ENCODE measurements at places on chromosomes 5 and 9. TPM values are rescaled to one million over a fixed set of nuclear protein-coding genes. Genes with fewer than 3 reads are reported as not detected.
A peak's percentile ranks its signal among the peaks of the same experiment; 100 is the strongest.

DNA sequence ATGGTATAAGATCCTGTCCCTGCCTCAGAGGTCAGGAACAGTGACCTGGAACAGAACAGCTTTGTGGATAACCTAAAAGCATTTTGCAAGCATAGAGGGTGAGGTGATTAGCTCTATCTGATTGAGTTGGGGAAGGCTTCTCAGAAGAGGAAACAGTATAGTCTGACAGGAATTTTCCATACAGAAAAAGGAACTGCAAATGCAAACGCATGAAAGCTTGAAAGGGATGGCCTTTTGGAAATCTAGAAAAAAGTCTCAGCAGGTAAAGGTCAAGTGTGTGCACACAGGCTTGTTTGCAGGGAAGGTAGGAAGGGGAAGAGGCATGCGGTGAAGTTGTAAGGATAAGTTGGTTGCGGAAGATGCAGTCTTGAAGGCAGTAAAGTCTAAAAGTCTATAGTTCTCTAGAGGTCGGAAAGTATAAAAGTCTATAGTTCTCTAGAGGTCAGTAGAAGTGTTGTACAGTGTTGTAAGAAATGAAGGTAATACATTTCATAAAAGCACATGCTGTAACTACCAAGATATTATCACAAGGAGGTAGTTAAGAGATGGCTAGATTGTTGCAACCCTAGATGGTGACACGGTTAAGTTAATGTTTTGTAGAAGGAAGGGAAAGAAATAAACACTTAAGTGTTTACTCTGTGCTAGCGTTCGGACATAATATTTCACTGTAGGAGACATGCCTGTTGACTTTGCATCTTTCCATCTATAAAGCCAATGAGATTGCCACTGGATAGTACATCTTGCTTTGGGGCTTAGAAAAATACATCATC lies 16.7 kb upstream of the HSPB3 start:
- ATAC-seq: no peak

GRCh38 chr5:54886866-54887265 lies 98.5 kb downstream of the ESM1 start:
- ATAC-seq: no peak

GRCh38 chr5:158910782-158911692 lies 188.7 kb downstream of the EBF1 start:
- ATAC-seq: no peak

GRCh38 chr5:113043491-113043931 lies 66.9 kb downstream of the DCP2 start:
- ATAC-seq: no peak

Gene RNF208
- 11.2 TPM for total RNA-seq

DNA sequence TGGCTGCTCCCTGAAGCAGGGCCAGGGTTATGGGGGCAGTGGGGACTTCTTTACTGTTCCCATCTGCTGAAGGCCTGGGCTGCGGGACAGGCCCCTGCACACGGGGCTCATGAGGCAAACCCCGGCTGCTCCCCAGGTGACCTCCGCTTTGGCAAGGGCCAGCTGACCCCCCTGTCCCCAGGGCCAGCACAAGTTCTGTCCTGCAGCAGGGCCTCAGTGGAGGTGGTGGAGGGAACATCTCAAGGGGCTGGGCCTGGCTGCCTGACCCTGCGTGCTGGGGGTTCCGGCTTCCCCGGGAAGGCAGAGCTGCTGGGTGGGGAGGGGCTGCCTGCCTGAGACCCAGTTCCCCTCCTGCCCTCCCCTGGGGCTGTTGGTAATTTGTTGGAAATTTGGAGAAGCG lies 67.4 kb upstream of the RNU6ATAC start:
- ATAC-seq: no peak

DNA sequence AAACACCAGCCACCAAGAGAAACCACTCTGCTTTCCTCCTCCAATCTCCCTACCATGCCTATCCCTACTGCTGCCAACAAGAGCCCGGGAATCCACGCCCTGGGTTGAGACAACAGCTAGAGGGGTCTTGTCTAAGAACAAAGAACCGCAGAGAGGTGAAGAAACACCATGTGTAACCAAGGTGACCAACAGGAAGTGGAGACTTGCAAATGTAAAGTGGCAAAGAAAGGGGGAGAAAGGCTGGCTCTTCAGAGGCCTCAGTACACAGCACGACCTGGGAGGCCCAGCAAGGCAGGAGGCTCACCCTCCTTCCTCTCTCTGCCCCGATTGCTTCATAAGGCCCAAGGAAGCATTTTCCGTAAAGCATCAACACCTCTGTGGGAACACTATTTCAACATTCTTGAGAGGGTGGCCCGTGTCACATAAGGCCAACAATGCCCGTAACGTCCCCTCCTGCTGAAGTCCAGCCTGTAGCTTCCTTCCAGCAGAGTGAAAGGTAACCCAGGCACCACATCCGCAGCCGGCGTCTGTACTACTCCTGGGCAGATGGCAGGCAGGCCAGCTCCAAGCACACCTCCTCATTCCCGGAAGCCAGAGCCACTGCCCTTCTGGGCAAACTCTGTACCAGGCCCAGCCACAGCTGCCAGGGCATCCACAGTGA lies 18.3 kb downstream of the CCNJL start:
- ATAC-seq: no peak

- no peak for ATAC-seq
Observed at GRCh38 chr5:124301850-124302249, 444.6 kb downstream of the ZNF608 start.

Gene IRX1
- total RNA-seq: 1.1 TPM

Gene LURAP1L
- total RNA-seq: 2.6 TPM

DNA sequence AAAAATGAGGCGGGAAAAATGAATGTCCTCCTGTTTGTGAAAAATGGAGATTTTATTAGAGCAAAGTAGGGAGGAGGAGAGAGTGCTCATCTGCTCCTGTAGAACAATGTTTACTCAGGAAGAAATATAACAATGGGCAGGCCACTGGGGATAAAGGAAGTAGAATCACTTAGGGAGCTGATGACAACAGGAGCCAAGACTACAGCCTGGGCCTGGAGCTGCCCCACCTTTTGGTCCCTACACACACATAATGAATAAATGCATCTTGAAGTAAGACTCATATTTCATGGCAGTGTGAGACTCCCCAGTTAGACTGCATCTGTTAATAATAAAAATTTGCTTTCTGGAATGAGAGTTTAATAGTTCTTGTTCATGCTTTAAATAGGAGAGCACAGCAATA lies 1939.8 kb downstream of the EFNA5 start:
- no peak for ATAC-seq

GRCh38 chr9:83274787-83275186 lies 211.8 kb upstream of the RASEF start:
- no peak for ATAC-seq

DNA sequence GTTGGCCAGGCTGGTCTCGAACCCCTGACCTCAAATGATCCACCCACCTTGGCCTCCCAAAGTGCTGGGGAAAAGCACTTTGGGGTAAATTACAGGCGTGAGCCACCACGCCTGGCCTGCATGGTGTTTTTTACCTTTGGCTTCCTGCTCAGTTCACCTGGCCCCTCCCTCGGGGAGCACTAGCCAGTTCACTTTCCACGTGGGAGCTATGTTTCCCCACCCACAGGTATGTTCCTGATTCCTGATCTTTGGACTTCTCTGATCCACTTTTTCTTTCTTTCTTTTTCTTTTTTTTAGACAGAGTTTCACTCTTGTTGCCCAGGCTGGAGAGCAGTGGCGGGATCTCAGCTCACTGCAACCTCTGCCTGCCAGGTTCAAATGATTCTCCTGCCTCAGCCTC lies 15.8 kb downstream of the DAB2IP start:
- peak; percentile 54 for ATAC-seq

- ATAC-seq: no peak
Observed at GRCh38 chr9:69578026-69578425, 94.1 kb downstream of the APBA1 start.

Gene KLF9
- total RNA-seq: 6.1 TPM

- ATAC-seq: no peak
Observed at GRCh38 chr9:35852876-35853865, 17.0 kb downstream of the OR13J1 start.

Gene ZFR
- total RNA-seq: 32.9 TPM
